ENCODE measurements at places on chromosomes 13 and 19. TPM values are rescaled to one million over a fixed set of nuclear protein-coding genes. Genes with fewer than 3 reads are reported as not detected.

Gene MAG
- 10.8 TPM for total RNA-seq

Gene FAM174C
- total RNA-seq, result 111 TPM

Gene HSD17B14
- 5.6 TPM for total RNA-seq

Gene GZMM
- total RNA-seq, result 1.4 TPM

Gene CGB8
- total RNA-seq, result not detected

Gene RFXANK
- 35.1 TPM for total RNA-seq

Gene SCN1B
- 3.5 TPM for total RNA-seq

Gene CABP5
- total RNA-seq, result 0.43 TPM

Gene LMTK3
- total RNA-seq, result 1.7 TPM
